Activated T-cell treated with anti-CD3 and anti-CD28 coated beads for 1 hour (primary cell): ENCODE measurements at places on chromosomes 13 and 19.

DNA sequence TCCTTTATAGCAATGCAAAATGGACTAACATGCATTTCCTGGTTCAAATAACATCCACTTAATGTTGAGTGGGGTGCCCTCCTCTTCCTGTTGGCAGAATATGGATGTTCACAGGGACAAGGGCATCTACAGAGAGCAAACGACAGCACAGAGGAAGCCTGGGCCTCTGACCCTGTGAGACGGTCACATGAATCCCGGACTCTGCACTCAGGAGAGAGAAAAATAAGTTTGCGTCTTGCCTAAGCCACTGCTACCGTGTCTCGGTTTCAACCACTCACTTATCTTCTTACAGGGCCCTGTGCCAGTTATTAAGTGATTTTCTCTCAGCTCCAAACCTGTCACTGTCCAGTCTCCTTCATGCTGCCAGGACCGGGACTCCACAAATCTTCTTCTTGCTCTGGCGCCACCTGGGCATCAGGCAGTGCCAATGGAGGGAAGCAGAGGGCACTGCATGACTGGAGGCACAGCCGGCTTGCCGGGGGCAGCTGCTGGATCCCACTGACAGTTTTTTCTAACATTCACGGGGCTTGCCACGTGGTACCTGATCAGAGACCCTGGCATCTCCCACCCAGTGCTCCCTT, 11.8 kb downstream of the LIG1 start:
- no peak for DNase-seq

GRCh38 chr13:50460358-50460757, 383.1 kb downstream of the DLEU7 start:
- no peak for DNase-seq

GRCh38 chr13:109196948-109197347, 567.5 kb downstream of the MYO16 start:
- DNase-seq = no peak

- no peak for DNase-seq
These were observed 96.6 kb downstream of the WTIP start for GRCh38 chr19:34578173-34578572.

DNA sequence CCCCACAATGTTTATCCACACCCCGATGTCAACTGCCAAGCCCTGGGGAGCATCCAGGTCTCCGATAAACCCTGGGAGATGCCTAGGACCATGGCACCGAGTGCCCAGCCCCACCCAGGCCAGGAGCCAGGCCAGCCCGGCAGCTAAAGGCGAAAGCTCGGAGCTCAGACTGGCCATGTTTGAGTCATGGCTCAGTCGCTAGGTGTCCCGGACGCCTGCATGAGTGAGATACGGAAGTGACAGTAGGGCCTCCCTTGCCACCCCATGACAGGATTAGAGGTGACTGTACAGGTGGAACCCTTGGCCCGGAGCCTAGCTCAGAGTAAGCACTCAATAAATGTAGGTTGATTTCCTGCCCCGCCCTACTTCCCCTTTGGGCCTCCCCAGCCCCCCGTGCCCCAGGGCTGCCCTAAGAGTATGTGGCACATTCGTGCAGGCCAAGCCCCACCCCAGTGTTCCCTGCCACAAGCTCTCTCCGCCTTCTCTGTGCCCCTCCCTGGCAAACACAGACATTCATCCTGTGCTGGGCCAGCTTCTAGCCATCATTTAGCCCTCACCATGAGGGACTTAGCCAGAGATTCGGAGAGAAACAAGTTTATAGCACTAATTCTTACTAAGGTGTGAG, 5.8 kb upstream of the TPM4 start:
- peak; percentile 79 for DNase-seq

- DNase-seq = no peak
These were observed 47.7 kb downstream of the KCNC3 start for GRCh38 chr19:50281491-50281890.

- no peak for DNase-seq
These were observed 185.3 kb upstream of the MIR17HG start for GRCh38 chr13:91162180-91162579.

- no peak for DNase-seq
These were observed 14.4 kb upstream of the FBN3 start for GRCh38 chr19:8163759-8164158.

GRCh38 chr13:83295686-83296085, 586.6 kb downstream of the SLITRK1 start:
- no peak for DNase-seq

GRCh38 chr13:92103689-92104153, 705.3 kb downstream of the GPC5 start:
- DNase-seq = no peak
